ENCODE measurements at places on chromosomes 4 and X.
A peak's percentile ranks its signal among the peaks of the same experiment; 100 is the strongest.

- DNase-seq, result peak; percentile 14
Measured at GRCh38 chrX:56726605-56727004, 2.4 kb upstream of the NBDY start.

- DNase-seq, result no peak
Measured at GRCh38 chr4:54852054-54852453, 194.3 kb downstream of the KIT start.

GRCh38 chr4:185203486-185204237 is at the start of gene CFAP97:
Gene CFAP97, minus strand, starts transcription at chr4:185204000. Its CDS starts 12,804 bp downstream, at chr4:185191196.
- DNase-seq, result peak; percentile 95

DNA sequence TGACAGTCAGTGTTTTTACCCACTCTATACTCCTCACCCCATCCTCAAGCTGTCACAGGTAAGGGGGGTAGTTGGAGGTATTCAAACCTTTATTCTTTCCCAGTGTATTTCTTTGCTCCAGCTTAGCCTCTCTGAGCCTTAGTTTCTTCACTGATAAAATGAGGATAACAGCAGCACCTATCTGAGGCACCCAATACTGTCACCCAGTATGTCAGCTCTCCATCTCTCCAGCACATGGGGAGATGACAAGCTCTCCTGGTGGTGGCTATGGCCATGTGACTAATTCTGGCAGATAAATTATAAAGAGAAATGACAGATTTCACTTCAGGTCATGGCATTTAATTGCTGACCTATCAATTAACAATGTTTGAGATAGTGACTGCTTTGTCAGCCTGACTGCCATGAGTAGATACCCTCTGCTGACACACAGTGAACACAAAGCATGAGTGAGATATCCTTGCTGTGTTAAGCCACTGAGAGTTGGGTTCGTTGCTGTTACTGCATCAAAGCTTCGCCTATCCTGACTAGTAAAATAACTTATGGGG is 176.4 kb upstream of the TBC1D9 start:
- no peak for DNase-seq

DNA sequence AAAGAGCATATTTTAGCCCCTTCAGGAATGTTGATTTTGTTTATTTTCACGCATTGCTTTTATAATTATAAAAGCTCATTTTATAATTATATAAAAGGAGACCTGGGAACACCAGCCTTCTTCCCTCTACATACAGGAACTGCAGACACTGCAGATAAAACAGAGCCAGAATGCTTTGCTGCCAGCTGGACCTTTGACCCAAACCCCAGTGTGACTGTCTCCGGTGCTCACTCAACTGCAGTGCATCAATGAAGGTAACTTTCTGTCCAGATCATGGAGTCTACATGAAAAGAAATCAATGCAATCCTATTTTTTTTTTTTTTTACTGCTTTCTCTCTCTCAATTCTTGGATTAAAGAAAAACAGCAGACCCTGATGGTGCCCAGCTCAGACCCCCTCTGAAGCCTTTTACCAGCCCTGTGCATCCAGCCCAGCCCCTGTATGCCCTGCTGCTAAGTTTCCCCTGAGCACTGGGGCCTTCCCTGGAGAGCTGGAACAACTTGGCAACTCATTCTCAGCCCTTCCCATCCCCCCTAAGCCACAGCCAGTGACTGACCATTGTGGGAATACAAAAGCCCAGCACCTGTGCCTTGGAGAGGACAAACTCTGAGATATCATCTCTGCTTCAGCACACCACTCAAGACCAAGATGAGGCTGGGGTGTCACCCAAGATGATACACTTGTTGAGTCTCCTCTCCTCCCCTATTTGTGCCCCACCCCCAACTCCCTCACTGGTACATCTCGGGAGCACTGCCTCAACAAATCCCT is 182.1 kb downstream of the EVC2 start:
- no peak for DNase-seq

DNA sequence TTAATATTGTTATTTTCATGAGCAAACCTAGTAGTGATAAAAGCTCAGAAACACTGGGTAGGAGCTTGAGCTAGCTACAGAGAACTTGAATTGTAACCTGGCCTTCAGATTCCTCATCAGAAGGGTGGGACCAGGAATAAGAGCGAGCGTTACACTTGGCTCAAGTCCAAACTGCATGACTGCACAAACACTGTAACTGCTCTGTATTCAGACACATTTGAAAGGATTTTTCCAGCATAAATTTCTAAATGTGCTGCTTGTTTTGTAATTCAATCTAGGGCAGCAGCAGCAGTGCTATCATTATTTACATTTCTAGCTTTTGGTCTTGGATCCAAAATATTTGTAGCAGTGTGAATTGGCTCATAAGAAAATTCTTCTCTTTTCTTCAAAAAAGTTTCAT is 133.0 kb upstream of the TMLHE start:
- peak; percentile 61 for DNase-seq

GRCh38 chrX:15158736-15159406 is 111.0 kb downstream of the ASB9 start:
- no peak for DNase-seq

- DNase-seq, result no peak
Measured at GRCh38 chrX:20144491-20144890, 2.9 kb upstream of the EIF1AX start.

- DNase-seq, result no peak
Measured at GRCh38 chr4:2822461-2823300, 21.0 kb upstream of the ADD1 start.

- no peak for DNase-seq
Measured at GRCh38 chrX:2609431-2610238, 81.5 kb upstream of the CD99 start.

- peak; percentile 54 for DNase-seq
Measured at GRCh38 chr4:184100297-184100885, 117.3 kb downstream of the ENPP6 start.

- DNase-seq, result no peak
Measured at GRCh38 chr4:153931804-153932203, 142.9 kb upstream of the SFRP2 start.
